Left cardiac atrium (tissue), 4 donors: ENCODE measurements at places on chromosomes 1 and 21. TPM values are rescaled to one million over a fixed set of nuclear protein-coding genes. Genes with fewer than 3 reads are reported as not detected.

RGS13 gene
- total RNA-seq: 0.32 TPM

SPRR5 gene
- total RNA-seq: not detected

DENND1B gene
- total RNA-seq: 22.5 TPM

CIART gene
- total RNA-seq: 14.1 TPM

APCS gene
- not detected for total RNA-seq

TBX19 gene
- 0.84 TPM for total RNA-seq

HHAT gene
- 2.5 TPM for total RNA-seq

SRRM1 gene
- total RNA-seq: 89.9 TPM

ATP1B1 gene
- 272 TPM for total RNA-seq

OR2M3 gene
- total RNA-seq: not detected

LIN28A gene
- total RNA-seq: not detected

S100A1 gene
- 1,508 TPM for total RNA-seq

RCAN1 gene
- 35.3 TPM for total RNA-seq

RUNX3 gene
- total RNA-seq: 1.3 TPM

AMY1C gene
- total RNA-seq: not detected

HPCA gene
- total RNA-seq: not detected

SIPA1L2 gene
- total RNA-seq: 57.1 TPM

SPRR1B gene
- total RNA-seq: not detected

SYNJ1 gene
- total RNA-seq: 12.3 TPM

S100A7A gene
- total RNA-seq: not detected

TIMM17A gene
- total RNA-seq: 64.7 TPM

ZNF436 gene
- total RNA-seq: 14.2 TPM

SLAMF9 gene
- 0.35 TPM for total RNA-seq

ZDHHC18 gene
- 18.6 TPM for total RNA-seq

UBL4B gene
- total RNA-seq: not detected

GPR37L1 gene
- total RNA-seq: 0.05 TPM

SPATC1L gene
- 10.0 TPM for total RNA-seq

CGN gene
- 2.7 TPM for total RNA-seq

ACTA1 gene
- total RNA-seq: 1,063 TPM

CD2 gene
- total RNA-seq: 3.5 TPM

IRF6 gene
- 21.8 TPM for total RNA-seq

CDC20 gene
- 1.4 TPM for total RNA-seq

OR2T2 gene
- not detected for total RNA-seq

SMIM11 gene
- total RNA-seq: 6.1 TPM

ASTN1 gene
- total RNA-seq: 0.79 TPM

CD52 gene
- total RNA-seq: 14.3 TPM

HSD3B2 gene
- not detected for total RNA-seq

OR2T33 gene
- total RNA-seq: not detected

TTC34 gene
- total RNA-seq: 0.53 TPM

PLEKHA6 gene
- 14.1 TPM for total RNA-seq

CLEC20A gene
- not detected for total RNA-seq

ITSN1 gene
- 59.2 TPM for total RNA-seq

S100A9 gene
- total RNA-seq: 184 TPM
